ENCODE measurements at places on chromosomes 3 and 15.

DNA sequence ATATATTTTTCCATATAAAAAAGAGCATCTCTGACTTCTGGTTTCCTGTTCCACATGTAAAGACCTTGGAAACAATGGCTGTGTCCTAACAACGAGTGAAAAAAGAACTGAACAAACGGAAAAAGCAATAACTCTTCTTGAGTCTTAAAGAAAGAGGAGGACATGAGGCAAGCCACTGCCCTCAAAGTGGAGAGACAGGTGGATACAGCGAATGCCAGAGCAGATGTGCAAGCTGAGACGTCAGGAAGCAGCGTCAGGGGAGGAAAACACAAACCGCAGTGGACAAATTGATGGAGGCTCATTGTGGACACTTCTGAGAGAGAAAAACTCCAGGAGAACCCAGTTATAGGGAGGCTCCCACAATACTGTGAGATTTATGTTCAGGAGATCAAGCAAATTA lies 208.0 kb upstream of the MME start:
- no peak overlapping the region for H3K27ac ChIP-seq
- H3K4me1 ChIP-seq, result no peaks in the 10 kb centered on the region
- H3K4me3 ChIP-seq, result no peak overlapping the region
- DNase-seq, result no peak
- H3K27me3 ChIP-seq, result no peaks in the 10 kb centered on the region

DNA sequence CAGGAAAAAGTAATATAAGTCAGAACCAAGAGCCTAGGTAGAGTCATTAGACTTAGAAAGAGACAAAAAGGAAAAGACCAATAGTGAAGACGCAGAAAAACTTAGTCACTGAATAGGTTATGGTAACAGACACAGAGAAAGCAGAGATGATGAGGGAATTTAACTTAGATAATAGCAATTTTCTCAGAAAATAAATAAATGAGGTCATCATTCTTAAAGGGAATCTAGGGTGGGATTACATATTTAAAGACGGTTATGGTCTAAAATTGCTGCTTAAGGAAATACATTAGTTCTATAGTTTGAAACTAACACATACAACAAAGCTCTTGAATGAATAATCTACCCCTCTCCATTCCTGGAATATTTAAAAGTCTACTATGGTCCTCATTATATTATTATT lies 59.4 kb downstream of the UBR1 start:
- peaks cover 49% of the 10 kb centered on the region for H3K36me3 ChIP-seq
- DNase-seq, result no peak
- H3K27me3 ChIP-seq, result no peaks in the 10 kb centered on the region
- H3K27ac ChIP-seq, result no peak overlapping the region
- no peaks in the 10 kb centered on the region for H3K4me1 ChIP-seq

GRCh38 chr15:40105517-40106202 lies 3.0 kb downstream of the BMF start:
- H3K4me3 ChIP-seq, result no peak overlapping the region
- DNase-seq, result peak; percentile 26
- peaks cover 50% of the 10 kb centered on the region for H3K4me1 ChIP-seq
- no peaks in the 10 kb centered on the region for H3K27me3 ChIP-seq

DNA sequence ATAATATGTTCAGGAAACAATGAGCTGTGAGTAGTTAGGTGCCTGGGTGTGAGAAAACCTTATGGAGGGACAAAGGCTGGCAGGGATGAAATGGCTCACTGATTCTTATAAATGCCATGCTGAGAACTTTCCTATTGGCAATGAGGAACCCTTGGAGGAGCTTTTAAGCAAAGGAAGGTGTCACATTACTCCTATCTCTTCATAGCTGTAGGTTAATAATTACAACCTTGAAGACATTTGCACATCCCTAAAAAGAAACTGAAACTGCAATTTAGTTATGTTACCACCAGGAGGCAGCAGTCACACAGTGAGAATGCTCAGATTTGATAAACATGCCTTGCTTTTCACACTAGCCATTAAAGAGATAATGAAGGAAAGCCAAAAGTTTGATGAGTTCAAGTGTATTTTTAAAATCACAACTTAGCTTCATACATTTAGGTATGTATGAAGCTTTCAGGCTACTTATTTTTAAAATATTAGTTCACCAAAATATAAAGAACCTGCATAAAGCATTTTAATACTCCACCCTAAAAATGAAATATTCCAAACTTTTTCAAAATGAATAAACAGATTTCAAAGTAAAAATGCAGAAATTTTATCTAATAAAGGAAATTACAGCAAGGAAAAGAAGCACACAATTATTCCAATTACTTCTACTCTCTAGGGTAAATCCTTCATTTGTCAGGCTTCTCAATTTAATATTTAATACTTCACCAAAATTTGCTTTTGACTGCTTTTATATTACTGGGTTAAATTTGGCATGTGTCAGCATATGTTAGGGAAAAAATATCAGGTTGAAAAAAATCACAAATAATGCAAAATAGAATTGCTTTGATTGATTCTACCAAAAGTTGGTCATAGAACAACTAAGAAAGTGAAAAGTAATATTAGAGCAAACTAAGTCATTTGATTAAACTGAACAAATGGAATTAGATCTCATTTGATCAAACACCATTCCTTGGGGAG lies 136.9 kb upstream of the SLC2A2 start:
- H3K36me3 ChIP-seq, result peaks cover 7% of the 10 kb centered on the region
- no peak overlapping the region for H3K4me3 ChIP-seq
- no peak for DNase-seq
- H3K27ac ChIP-seq, result no peak overlapping the region
- no peaks in the 10 kb centered on the region for H3K27me3 ChIP-seq

- H3K36me3 ChIP-seq, result no peaks in the 10 kb centered on the region
- DNase-seq, result no peak
- no peaks in the 10 kb centered on the region for H3K27me3 ChIP-seq
- no peak overlapping the region for H3K27ac ChIP-seq
Measured at GRCh38 chr15:58279106-58279505, 140.9 kb downstream of the AQP9 start.
